ENCODE measurements at places on chromosomes 6 and 20.

DNA sequence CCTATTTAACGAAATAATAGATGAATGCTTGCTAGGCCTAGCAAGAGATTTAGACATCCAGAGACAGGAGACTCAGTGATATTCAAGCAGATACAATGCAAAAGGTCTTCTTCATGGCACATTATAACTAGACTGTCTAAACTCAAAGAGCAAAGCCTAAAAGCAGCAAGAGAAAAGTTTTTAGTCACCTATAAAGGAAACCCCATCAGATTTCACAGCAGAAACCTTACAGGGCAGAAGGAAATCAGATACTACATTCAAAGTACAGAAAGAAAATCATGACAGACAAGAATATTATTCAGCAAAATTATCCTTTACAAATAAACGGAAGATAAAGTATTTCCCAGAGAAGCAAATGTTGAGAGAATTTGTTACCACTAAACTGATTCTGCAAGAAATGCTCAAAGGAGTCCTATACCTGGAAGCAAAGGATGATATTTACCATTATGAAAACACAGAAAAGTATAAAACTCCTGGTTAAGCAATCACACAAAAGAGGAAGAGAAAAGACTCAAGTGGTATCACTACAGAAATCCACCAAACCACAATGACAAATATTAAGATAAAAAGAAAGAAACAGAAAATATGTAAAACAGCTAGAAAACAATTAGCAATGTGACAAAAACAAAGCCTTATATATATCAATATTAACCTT is 333.7 kb downstream of the MEI4 start:
- DNase-seq = no peak

GRCh38 chr20:35603695-35604448 is 11.8 kb upstream of the SPAG4 start:
- DNase-seq = no peak

GRCh38 chr6:44474643-44475042 is 87.1 kb downstream of the CDC5L start:
- no peak for DNase-seq

DNA sequence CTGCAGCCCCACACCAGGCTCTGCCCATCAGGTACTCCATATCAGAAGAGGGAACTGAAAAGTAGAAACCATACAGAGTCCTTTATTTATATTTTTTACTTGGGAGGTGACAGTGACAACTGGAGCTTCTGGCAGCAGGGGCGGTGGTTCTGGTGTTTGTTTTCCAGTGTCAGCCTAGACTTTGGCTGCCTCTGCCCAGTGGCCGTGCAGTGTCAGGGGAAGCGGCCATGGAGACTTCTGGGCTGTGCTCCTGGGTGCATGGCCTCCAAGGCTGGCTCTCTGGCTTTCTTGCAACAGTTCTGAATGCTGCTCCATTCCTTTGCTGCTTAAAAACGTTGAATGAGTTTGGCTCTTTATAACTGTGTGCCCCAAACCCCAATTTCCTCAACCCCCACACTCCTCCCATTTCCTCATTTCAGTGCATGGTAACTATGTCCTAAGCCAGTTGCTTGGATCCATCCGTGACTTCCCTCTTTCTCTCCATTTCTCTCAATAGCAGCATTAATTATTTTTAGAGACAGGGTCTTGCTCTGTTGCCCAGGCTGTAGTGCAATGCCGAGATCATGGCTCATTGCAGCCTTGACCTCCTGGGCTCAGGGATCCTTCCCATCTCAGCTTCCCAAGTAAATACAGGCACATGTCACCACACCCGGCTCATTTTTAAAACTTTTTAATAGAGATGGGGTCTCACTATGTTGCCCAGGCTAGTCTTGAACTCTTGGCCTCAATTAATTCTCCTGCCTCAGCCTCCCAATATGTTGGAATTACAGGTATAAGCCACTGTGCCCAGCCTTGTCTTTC is 141.1 kb upstream of the SGK1 start:
- no peak for DNase-seq

GRCh38 chr20:21808863-21809664 is 103.6 kb downstream of the PAX1 start:
- DNase-seq = no peak

Data from cerebellar nuclear complex (tissue), 1 donor.